Fibroblast of lung (primary cell): ENCODE measurements at places on chromosomes 6 and 20. TPM values are rescaled to one million over a fixed set of nuclear protein-coding genes. Genes with fewer than 3 reads are reported as not detected.

The TAF4 gene
- total RNA-seq: 2.8 and 3.0 TPM in 2 replicates

The HLA-DMB gene
- total RNA-seq: 0.51 and 0.83 TPM in 2 replicates

The ADGRG6 gene
- total RNA-seq: 30.0 and 49.9 TPM in 2 replicates

The GNMT gene
- not detected in 2 replicates for total RNA-seq

The TTLL9 gene
- not detected in 2 replicates for total RNA-seq

The RPS18 gene
- total RNA-seq: 4,034 and 6,125 TPM in 2 replicates

The BTBD3 gene
- total RNA-seq: 27.5 and 47.4 TPM in 2 replicates

The POU5F1 gene
- under 0.01 TPM in 2 replicates for total RNA-seq
